ENCODE measurements at places on chromosomes 7 and 10. TPM values are rescaled to one million over a fixed set of nuclear protein-coding genes. Genes with fewer than 3 reads are reported as not detected.
A peak's percentile ranks its signal among the peaks of the same experiment; 100 is the strongest.

RELN gene
- total RNA-seq: 5.1 TPM

DNA sequence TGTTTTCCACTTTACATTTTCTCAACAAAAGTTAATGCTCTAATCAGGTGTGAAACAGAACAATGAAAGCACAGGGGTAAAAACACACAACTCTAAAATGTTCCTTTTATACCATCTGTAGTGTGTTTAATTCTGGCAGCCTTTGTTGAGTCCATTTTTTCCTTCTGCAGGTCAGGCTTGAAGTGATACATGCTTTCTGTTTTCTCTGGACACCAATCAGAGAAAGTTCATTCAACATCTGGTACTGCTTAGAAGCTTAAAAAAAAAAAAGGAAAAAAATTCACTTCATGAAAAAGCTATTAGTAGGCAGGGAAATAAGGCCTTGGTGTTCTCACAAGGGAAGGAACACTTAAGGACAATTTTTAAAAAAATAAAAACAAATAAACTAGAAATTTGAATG lies 231.3 kb upstream of the RHOBTB1 start:
- no peak for DNase-seq
- H3K36me3 ChIP-seq: no peaks in the 10 kb centered on the region
- no peaks in the 10 kb centered on the region for H3K27me3 ChIP-seq
- H3K4me1 ChIP-seq: peaks cover 15% of the 10 kb centered on the region

DNA sequence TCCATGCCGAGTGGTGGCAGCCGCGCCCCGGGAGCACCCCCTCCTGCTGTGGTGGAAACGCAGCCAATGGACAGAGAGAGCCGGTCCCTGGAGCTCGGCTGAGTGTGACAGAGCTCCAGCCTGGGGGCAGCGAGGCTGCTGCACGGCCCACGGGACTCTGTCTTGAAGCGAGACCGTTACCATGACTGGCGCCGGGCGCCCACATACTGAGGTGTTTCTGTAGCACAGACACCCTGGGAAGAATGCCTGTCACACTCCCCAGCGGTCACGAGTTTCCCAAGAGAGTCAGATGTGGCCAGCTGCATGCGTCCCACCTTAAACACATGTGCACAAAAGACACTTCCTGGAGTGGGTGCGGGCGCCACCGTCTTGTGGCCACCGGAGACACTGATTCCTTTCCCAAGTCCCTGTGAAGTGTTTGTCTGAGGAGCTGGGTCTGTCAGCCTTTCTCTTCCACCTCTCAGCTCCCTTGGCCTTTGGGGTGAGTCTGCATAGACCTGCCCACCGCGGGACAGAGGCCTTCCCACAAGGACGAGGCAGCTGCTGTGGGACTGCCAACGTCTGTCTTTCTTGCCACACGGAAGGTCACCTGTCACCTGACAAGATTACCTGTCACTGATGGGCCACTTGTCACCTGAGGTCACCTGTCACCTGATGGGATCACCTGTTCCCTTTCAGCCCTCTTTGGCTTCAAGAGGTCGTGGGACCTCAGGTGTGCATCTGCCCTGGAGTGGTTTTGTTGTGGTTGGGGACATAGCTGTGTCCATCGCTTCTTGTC lies 94.6 kb downstream of the DNAJB6 start:
- no peak overlapping the region for H3K4me3 ChIP-seq
- DNase-seq: no peak
- H3K36me3 ChIP-seq: no peaks in the 10 kb centered on the region

GRCh38 chr10:72351479-72351878 lies 3.2 kb downstream of the DNAJB12 start:
- no peaks in the 10 kb centered on the region for H3K27me3 ChIP-seq
- H3K4me3 ChIP-seq: no peak overlapping the region
- no peak overlapping the region for H3K27ac ChIP-seq
- peaks cover 14% of the 10 kb centered on the region for H3K36me3 ChIP-seq
- H3K4me1 ChIP-seq: peaks cover 10% of the 10 kb centered on the region

DNA sequence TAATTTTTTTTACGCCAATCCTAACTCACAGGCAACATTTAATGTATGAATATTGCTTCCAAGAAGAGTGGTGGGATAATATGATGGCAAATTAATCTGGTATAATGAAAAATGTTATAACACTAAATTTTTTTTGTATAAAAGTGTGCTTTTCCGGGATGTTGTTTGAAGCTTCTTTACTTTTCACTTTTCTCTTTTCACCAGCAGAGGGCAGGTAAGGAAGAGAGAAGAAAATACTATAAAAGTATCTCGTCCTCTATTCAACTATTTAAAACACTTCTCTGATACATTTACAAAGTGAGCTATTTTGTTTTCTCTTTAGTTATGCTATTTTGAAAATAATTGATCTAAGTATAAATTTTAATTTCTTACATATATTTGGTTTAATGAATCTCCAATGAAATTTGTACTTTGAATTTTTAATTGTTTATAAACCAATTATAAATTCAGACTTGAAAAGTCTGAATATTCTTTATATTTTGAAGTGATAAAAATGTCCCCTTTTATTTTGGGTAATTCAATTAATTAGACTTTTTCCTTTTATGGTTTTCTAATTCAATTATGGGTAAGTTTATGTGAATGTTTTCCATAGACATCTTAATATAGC lies 20.7 kb upstream of the CFTR start:
- no peaks in the 10 kb centered on the region for H3K27me3 ChIP-seq
- no peaks in the 10 kb centered on the region for H3K4me1 ChIP-seq
- H3K36me3 ChIP-seq: no peaks in the 10 kb centered on the region
- no peak for DNase-seq

ELFN1 gene
- total RNA-seq: 0.81 TPM

DNA sequence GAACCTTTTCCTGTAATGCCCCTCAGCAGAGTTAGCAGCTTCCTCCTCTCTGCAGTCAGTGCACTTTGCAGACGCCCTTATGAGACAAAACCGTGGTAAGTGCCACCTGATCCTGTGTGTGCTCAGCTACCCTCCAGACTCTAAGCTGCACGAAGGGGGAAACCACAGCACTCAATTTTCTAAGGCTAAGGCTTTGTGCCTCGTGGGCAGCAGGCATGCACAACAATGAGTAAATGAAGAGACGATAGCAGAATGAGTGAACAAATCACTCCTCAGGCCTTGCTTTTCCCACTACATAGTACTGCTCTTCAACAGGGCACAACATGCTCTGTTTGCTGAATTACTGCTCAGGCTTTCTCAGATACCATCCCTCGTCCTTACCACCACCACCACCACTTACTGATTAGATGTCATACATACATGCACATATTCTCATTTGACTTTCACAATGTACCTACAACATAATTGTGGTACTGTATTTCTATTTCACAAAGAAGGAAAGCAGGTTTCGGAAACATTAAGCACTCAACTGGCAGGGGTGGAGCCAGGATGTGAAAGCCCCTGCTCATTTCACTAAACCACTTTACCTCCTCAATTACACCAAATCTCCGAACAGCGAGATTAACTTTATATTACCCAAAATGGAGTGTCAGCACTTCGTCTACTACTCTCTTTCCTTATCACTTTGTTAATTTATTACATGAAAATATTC lies 85.4 kb downstream of the ICA1 start:
- H3K27me3 ChIP-seq: no peaks in the 10 kb centered on the region
- H3K4me1 ChIP-seq: peaks cover 4% of the 10 kb centered on the region
- H3K4me3 ChIP-seq: no peak overlapping the region
- no peaks in the 10 kb centered on the region for H3K36me3 ChIP-seq

GPR15LG gene
- not detected for total RNA-seq

- H3K4me3 ChIP-seq: peak overlapping the region; percentile 73
- H3K27ac ChIP-seq: peak overlapping the region; percentile 44
- DNase-seq: no peak
- H3K27me3 ChIP-seq: no peaks in the 10 kb centered on the region
- no peaks in the 10 kb centered on the region for H3K4me1 ChIP-seq
These were observed 43.0 kb upstream of the RPA3 start for GRCh38 chr7:7761340-7761973.

OR2A1 gene
- total RNA-seq: 0.14 TPM

- H3K27ac ChIP-seq: no peak overlapping the region
- H3K36me3 ChIP-seq: no peaks in the 10 kb centered on the region
These were observed 54.7 kb downstream of the ADAMTS14 start for GRCh38 chr10:70726909-70727495.

ASZ1 gene
- not detected for total RNA-seq

DNA sequence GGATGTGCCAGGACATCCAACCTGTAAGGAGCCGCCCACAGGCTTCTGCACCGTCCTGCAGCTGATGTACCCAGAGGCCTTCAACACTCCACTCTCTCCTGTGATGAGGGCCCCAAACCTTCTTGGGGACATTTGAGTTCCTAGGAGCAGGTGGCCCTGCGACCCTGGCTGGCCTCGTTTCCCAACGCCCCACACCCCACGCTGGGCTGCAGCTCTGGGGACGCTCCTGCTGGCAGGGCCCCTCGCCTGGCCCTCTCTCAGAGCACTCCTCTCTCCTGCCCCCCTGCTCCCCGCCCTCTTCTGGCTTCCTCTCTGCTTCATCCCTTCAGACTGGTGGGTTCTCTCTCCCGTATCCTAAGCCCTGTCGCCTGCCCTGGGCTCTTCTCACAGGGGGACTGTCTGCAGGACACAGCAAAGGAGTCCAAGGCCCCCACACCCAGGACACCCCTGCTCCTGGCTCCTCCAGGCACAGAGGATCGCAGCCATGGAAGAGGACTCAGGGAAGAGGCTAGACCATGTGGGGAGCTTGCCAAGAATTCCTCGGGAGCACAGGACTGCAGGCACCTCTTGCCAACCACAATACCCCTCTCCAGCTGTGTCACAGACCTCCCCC lies 541.4 kb downstream of the TCERG1L start:
- H3K27me3 ChIP-seq: no peaks in the 10 kb centered on the region
- no peak overlapping the region for H3K4me3 ChIP-seq
- H3K36me3 ChIP-seq: no peaks in the 10 kb centered on the region
- no peak for DNase-seq
- H3K4me1 ChIP-seq: no peaks in the 10 kb centered on the region
- no peak overlapping the region for H3K27ac ChIP-seq

DNA sequence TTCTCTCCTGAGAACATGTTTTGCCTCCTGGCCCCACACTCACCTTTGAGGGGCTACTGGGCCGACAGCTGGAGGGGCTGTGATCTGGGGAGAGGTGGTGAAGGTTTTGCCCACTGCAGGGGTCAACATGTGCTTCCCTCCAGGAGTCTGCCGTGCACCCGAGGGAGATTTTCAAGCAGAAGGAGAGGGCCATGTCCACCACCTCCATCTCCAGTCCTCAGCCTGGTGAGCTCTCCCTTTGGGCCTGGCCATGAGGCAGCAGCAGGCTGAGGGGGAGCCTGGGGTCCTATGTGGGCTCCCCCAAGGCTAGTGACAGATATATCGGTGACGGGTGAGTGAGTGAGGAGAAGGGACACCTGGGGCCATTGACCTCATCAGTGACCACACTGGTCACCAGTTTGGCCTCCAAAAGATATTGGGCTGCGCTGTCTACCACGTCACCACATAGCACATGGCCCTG lies 6.6 kb downstream of the PGAM2 start:
- H3K4me1 ChIP-seq: peaks cover 6% of the 10 kb centered on the region
- H3K36me3 ChIP-seq: peaks cover 64% of the 10 kb centered on the region
- no peak overlapping the region for H3K27ac ChIP-seq
- DNase-seq: no peak

DNA sequence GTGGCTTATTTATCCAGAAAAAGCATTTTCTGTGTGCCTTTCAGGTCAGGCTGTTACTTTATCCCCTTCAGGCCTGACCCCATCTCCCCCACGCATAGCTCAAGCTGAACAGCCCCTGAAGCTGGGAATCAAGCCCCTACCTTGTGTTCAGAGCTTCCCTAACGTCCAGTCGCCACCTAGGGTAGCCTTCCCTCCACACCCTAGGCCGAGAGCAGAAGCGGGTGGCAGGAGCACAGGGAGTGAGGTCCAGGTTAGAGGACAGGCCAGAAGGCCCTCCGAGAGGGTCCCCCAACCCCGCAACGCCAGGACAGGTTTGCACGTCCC lies 479 bp upstream of the SEMA4G start:
- no peak overlapping the region for H3K27ac ChIP-seq
- no peaks in the 10 kb centered on the region for H3K27me3 ChIP-seq
- H3K4me3 ChIP-seq: peak overlapping the region; percentile 81
- DNase-seq: no peak

SORCS1 gene
- total RNA-seq: 1.1 TPM

GRCh38 chr10:77943121-77943901 lies 16.8 kb upstream of the DLG5 start:
- H3K36me3 ChIP-seq: no peaks in the 10 kb centered on the region
- no peak overlapping the region for H3K27ac ChIP-seq
- H3K4me1 ChIP-seq: peaks cover 5% of the 10 kb centered on the region
- DNase-seq: no peak
- no peaks in the 10 kb centered on the region for H3K27me3 ChIP-seq

GRCh38 chr10:128709686-128710085 lies 583.5 kb upstream of the MKI67 start:
- no peaks in the 10 kb centered on the region for H3K36me3 ChIP-seq
- H3K4me3 ChIP-seq: no peak overlapping the region
- DNase-seq: no peak
- H3K4me1 ChIP-seq: no peaks in the 10 kb centered on the region
- no peak overlapping the region for H3K27ac ChIP-seq

GRCh38 chr7:85162721-85163120 lies 24.1 kb downstream of the SEMA3D start:
- H3K4me3 ChIP-seq: peak overlapping the region; percentile 53
- peaks cover 32% of the 10 kb centered on the region for H3K4me1 ChIP-seq
- no peaks in the 10 kb centered on the region for H3K27me3 ChIP-seq
- no peak for DNase-seq
- H3K36me3 ChIP-seq: no peaks in the 10 kb centered on the region

- DNase-seq: peak; percentile 43
- H3K27me3 ChIP-seq: no peaks in the 10 kb centered on the region
- peaks cover 28% of the 10 kb centered on the region for H3K4me1 ChIP-seq
- H3K36me3 ChIP-seq: peaks cover 6% of the 10 kb centered on the region
These were observed 695 bp upstream of the VDAC2 start for GRCh38 chr10:75209921-75210281.

DNA sequence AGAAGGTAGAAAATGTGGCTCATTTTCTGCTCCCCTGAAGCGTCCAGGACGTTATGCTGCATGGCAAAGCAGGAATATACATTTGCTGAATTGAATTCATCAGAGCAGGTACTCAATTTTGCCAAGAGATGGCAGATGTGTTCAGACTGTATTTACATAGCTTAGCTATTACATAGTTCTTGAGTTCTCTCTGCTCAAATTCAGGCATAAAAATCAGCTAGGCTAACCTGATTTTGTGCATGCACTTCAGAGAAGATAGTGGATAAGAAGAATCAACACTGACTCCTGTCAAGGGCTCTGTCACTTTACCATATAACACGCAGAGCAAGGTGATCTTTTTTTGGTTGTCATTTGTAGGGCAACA lies 209.2 kb upstream of the FAM3C start:
- H3K4me1 ChIP-seq: no peaks in the 10 kb centered on the region
- H3K27me3 ChIP-seq: no peaks in the 10 kb centered on the region
- H3K27ac ChIP-seq: no peak overlapping the region
- H3K4me3 ChIP-seq: no peak overlapping the region
- no peak for DNase-seq
- H3K36me3 ChIP-seq: no peaks in the 10 kb centered on the region

- H3K27me3 ChIP-seq: no peaks in the 10 kb centered on the region
- H3K4me3 ChIP-seq: no peak overlapping the region
- no peak for DNase-seq
- no peaks in the 10 kb centered on the region for H3K36me3 ChIP-seq
These were observed 173.2 kb downstream of the SEMA3A start for GRCh38 chr7:84021292-84021908.

GRCh38 chr10:30858499-30858898 lies 173.2 kb downstream of the ZNF438 start:
- no peak overlapping the region for H3K27ac ChIP-seq
- no peak overlapping the region for H3K4me3 ChIP-seq
- H3K36me3 ChIP-seq: no peaks in the 10 kb centered on the region
- DNase-seq: no peak
- H3K4me1 ChIP-seq: peaks cover 5% of the 10 kb centered on the region
- H3K27me3 ChIP-seq: no peaks in the 10 kb centered on the region

ASIC3 gene
- total RNA-seq: 2.8 TPM

CDNF gene
- total RNA-seq: 3.4 TPM

Measured in thoracic aorta (tissue), 2 donors.